Activated naive CD4-positive, alpha-beta T cell treated with anti-CD3 and anti-CD28 coated beads for 36 hours (primary cell): ENCODE measurements at places on chromosomes 1 and 21.

DNA sequence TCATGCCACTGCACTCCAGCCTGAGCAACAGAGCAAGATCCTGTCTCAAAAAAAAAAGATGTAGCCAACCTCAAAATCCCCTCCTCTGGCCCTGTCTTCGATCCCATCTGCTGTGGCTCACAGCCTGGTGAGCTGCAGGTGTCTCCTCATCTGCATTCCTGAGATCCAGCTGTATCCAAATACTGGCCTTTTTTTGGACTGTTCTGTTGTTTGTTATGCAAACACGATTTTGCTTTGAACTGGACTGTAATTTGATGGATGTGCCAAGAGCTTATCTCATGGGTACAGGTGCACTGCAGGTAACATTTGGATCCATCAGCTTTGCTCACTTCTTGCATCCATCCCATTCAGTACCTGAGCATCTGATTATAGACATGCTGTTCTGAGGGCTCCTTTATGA lies 14.1 kb upstream of the FAM43B start:
- DNase-seq = no peak

- no peak for DNase-seq
These were observed 43.5 kb downstream of the PRKAA2 start for GRCh38 chr1:56688522-56689026.

DNA sequence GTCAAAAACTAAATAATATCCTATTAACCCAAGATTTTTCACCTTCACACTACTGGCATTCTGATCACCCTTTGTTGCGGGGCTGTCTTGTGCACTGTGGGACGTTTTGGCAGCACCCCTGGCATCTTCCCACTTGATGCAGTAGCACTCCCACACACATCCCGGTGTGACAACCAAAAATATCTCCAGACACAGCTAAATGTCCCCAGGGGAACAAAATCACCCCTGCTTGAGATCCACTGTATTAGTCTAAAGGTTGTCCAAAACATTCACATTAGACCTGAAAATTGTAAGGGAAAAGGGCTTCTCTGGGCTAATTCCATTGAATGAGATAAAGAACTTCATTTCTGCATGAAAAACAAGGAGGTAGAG lies 37.8 kb downstream of the PLEKHO1 start:
- no peak for DNase-seq

DNA sequence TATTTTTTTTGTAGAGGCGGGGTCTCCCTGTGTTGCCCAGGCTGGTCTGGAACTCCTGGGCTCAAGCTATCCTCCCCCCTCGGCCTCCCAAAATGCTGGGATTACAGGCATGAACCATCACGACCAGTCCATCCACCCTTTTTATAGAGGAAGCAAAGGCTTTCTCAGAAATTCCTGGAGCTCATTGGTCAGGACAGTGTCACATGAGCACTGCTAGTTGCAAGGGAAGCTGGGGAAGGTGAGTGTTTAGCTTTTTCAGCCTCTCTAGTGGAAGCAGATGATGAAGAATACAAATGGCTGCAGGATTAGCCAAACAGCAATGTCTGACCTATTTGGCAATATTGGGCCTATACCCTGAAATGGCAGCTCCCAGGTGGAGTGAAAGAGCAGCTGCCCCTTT lies 8.0 kb downstream of the IGFN1 start:
- no peak for DNase-seq

DNA sequence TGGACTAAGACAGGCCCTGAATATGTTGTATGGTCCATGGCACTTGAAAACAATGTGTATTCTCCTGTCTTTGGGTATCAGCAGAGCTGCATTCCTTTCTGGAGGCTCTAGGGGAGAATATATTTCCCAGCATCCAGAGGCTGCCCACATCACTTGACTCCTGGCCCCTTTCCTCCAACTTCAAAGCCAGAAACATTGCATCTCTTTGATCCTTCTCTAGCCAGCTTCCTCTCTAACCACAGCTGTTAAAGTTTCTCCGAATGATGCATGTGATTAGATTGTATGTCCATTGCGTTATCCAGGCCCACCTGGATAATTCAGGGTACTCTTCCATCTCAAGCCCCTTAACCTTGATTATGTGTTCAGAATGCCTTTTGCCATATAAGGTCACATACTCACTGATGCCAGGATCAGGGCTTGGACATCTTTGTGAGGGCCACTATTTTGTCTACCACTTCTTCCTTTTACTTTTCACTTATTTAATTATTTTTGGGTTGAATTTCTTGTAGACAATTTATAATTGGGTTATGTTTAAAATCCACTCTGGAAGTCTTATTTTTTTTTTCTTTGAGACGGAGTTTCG lies 5.3 kb downstream of the CHD1L start:
- no peak for DNase-seq

DNA sequence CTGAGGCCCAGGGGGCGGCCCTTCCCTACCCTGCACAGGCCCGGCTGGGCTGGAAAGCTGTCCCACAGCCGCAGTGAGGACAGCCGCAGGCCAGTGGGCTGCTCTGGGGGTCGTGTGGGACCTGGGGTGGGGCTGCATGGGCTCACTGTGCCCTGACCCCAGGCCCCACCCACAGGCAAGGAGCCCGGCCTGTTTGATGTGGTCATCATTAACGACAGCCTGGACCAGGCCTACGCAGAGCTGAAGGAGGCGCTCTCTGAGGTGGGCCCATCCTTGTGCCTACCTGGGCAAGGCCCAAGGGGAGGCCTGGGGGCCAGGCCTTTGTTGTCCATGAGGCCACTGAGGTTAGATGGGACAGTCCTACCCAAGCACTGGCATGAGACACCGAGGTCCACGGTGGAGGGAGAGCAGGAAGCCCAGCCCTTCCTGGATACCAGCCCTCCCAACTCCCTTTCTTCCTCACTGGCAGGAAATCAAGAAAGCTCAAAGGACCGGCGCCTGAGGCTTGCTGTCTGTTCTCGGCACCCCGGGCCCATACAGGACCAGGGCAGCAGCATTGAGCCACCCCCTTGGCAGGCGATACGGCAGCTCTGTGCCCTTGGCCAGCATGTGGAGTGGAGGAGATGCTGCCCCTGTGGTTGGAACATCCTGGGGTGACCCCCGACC lies 1.4 kb upstream of the GJC2 start:
- no peak for DNase-seq

GRCh38 chr1:67879485-67879884 lies 46.2 kb upstream of the GNG12 start:
- DNase-seq = no peak

- DNase-seq = no peak
These were observed 1237.5 kb downstream of the AMY1C start for GRCh38 chr1:104987210-104987609.

- no peak for DNase-seq
These were observed 14.3 kb downstream of the TTLL10 start for GRCh38 chr1:1187938-1188337.

DNA sequence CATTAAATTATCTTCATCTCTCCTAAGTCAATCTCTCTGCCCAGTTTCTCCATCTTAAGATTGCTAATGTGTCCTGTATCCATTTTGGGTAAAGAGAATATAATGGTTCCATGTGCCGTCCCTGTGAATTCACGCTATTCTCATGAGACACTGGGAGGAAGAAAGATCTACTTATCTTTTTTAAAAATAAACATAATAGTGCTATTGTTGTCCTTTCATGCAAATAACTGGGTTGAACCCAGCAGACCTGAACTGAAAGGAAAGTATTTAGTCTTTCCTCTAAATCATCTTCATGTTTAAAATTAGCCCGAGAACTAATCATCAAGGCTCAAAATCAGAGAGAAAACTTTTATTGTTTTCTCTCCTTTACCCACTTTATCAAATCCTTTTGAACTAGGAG lies 22.4 kb downstream of the SLAMF1 start:
- no peak for DNase-seq

- no peak for DNase-seq
These were observed 16.7 kb upstream of the COL6A2 start for GRCh38 chr21:46081022-46081861.

GRCh38 chr1:201573923-201574322 lies 35.0 kb downstream of the NAV1 start:
- no peak for DNase-seq

GRCh38 chr1:217322834-217323233 lies 308.1 kb downstream of the GPATCH2 start:
- no peak for DNase-seq

DNA sequence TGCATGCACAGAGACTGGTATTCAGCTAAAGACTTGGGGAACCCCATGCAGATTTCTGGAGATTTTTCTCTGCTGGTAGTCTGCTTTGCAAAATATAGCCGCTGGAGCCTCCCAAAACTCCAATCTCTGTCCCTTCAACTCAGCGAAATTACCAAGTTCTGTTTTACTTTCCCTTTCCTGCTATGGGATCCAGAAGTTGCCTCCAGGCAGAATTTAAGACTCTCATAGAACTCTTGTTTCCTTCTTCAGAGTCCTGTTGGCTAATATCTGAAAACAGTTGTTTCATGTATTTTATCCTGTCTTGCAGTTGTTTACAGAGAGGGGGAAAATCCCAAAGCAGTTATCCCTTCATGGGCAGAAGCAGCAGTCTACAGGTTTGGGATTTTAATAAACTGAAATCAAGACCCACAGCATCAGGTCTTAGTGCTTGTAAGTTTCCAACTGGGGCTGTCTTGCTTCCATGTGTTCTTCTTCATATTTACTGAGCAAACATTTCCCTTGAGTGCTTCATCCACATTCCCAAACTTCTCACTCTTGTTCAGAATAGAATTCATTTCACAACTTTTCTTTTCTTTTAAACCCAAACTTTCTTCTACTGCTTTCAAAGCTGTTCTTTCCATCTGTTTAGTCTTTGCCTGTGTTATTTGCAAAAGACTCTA lies 221.3 kb upstream of the DMRTA2 start:
- no peak for DNase-seq

DNA sequence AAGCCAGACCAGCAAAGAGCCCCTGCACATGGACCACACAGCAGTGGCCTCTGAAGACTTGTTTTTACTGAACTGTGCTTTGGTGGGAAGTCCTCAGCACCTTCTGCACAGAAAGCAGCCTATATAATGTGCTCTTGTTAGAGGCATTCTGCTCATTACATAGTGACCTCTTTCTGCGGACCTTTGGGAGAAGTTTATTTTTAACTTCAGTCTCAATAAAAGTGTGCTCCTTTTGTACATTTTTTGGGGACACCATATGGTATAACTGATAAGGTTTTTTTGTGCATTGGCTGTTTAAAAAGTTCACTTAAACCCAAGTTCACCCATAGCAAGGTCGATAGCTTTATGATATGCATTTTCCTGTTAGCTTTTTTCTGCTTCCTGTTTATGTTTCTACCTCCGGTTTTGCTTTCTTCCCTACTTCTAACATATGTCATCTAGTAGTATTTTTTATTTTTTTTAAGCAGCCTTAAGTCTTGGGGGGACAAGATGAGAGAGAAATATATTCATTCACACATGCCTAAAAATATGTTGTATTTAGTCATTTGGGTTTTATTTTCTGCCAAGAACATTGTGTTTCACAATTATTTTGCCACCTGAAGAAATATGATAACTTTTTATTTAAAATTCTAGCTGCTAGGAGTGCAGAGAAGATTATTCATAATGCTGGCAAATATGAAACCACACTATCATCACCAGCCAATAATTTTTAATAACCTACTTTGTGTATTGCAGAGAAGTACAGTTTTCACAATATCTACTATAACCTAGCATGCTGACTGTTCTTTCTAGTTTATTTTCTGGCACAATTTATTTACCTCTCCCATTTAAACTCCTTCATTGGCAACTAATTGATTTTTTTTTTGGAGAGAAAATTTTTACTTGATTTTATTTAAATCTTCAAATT lies 22.9 kb upstream of the SLC19A2 start:
- DNase-seq = no peak

GRCh38 chr1:160839746-160840145 lies 22.9 kb downstream of the CD244 start:
- DNase-seq = no peak

DNA sequence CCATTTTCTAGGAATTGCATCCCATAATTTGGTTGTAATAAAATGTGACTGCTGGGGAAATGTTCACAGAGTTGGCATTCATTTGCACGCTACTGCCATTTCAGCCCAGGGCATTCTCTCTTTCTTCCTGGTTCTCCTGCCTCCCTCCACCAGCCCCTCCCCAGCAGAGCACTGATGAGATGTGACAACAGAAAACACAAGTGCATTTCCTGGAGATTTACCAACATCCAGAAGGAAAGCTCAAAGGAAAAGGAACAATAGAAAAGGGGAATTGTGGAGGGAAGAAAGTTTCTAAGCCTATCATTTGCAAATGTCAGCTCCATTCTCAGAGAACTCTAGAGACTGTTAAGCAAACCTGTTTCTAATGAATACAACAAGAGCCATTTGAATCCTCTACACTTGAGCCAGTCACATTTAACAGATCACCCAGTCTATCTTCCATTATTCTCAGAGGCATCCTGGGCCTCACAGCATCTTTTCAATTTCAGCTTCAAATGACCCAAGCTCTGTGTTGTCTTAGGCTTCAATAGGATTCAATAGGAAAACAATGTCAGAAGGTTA lies 395.6 kb upstream of the PBX1 start:
- DNase-seq = no peak

DNA sequence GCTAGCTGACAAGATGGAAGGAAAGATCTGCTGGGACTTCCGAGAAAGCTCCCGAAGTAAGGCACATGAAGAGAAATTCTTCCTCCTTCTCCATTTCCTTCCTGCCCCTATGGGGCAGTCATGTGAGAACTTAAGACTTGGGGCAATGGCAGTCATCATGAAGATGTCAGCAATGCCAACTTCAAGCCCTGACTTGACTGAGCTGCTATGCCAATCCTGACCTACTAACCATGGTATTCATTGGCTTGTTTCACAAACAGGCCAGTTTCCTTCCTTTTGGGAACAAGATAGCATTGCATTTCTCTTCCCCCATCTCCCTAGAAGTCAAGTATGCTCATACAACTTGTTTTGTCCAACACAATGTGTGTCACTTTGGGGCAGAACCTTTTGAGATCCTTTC lies 25.5 kb downstream of the GRIK1 start:
- no peak for DNase-seq

- no peak for DNase-seq
These were observed 332.0 kb downstream of the OLFM3 start for GRCh38 chr1:101664726-101665125.

DNA sequence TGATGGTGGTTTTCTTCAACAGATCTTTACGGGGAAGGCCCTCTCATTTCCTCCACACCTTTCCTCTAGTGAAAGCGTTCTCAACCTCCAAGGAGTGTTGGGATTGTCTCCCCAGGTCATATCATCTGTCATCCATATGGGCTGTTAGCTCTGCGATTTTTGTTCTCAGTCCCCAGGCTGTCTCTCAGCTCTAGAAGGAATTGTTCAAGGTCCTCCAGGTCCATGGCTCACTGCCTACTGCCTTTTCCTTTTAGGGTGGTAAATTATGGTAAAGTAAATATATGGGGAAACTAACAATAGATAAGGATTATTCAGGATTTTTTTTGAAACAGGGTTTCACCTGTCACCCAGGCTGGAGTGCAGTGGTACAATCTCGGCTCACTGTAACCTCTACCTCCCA lies 37.6 kb downstream of the ELF3 start:
- DNase-seq = no peak

DNA sequence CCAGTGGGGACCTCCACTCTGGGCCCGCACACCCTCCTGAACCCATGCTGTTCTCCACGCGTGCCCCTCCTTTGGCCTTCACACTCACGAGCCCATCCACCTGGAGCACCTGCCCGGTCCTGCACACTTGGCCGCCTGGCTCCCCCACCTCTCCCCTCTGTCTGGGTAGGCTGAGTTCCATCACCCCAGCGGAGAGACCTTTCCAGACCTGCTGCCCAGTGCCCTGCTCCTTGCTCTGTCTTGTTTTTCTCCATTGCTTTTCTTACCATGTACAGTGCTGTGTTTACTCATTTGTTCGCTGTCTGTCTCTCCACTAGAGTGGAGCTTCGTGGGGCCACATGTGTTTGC lies 351.0 kb upstream of the VAMP3 start:
- no peak for DNase-seq

GRCh38 chr1:181016563-181016962 lies 6.1 kb downstream of the STX6 start:
- no peak for DNase-seq
